ENCODE measurements at places on chromosomes 4 and X.
A peak's percentile ranks its signal among the peaks of the same experiment; 100 is the strongest.

GRCh38 chr4:107037199-107037584 is 1.1 kb upstream of the DKK2 start:
- DNase-seq = peak; percentile 38

DNA sequence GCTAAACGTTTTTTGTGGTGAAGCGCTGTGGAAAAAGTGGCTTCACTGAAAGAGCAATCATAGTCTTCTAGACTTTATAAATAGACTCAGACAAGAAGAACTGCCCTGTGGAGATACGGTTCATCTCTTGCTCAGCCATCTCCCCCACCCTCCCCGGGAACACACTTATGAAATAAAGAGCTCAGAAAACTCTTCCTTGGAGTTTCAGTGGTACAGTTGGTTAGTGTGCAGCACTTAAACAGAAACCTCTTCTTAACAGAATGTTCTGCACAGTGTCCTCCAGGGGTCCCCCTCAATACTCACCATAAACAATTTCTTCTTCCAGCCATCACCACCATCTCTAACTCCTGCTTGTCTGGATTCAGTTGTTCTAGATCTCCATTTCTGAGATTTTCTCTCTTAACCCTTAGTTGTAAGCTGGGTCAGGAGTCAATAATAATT is 313.0 kb downstream of the ARHGAP10 start:
- no peak for DNase-seq

GRCh38 chr4:145045180-145045579 is 52.8 kb downstream of the ANAPC10 start:
- no peak for DNase-seq

GRCh38 chrX:111133389-111133788 is 37.4 kb downstream of the PAK3 start:
- DNase-seq = no peak

GRCh38 chr4:184439856-184440594 is 34.3 kb downstream of the IRF2 start:
- no peak for DNase-seq

- no peak for DNase-seq
These were observed 364.0 kb downstream of the TMA16 start for GRCh38 chr4:163858515-163858914.

- DNase-seq = no peak
These were observed 895.5 kb upstream of the EPHA5 start for GRCh38 chr4:66565801-66566200.

DNA sequence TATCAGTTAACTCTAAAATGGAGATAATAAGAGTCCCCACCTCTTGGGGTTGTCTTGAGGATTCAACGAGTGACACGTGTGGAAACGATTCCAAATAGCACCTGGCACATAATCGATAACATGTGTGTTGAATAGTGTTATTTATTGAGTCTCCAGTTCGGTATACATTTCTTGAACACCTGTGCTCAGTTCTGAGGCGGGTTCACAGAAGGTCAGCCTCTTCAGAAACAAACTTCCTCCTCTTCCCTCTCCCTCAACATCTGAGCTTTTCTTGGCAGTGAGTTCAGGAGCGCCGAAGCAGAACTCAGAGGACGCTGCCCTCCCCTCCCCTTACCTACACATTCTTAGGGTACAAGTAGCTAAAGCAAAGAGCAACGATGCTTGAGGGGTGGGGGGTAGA is 934 bp downstream of the PDHA1 start:
- DNase-seq = no peak

- DNase-seq = no peak
These were observed 8.2 kb upstream of the PPP2R2C start for GRCh38 chr4:6480534-6481088.

DNA sequence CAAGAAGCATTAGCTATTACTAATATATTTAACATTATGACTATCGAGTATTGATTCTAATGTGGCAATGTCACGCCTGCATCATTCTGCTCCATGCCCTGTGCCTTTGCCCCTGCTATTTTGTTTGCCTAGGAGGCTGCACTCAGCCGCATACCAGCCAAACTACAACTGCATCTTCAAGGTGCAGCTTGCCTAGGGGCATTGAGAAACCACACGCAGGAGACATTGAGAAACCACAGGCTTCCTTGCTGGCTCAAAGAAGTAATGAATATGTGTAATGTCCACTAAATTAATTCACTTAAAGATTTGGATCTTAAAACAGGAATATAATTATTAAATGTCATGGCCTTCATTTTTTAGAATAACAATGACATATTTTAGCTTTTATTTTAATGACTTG is 683.6 kb upstream of the TENM3 start:
- no peak for DNase-seq

- no peak for DNase-seq
These were observed 44.1 kb downstream of the DTHD1 start for GRCh38 chr4:36325499-36325898.

GRCh38 chr4:15376145-15376544 is 51.7 kb upstream of the C1QTNF7 start:
- no peak for DNase-seq

DNA sequence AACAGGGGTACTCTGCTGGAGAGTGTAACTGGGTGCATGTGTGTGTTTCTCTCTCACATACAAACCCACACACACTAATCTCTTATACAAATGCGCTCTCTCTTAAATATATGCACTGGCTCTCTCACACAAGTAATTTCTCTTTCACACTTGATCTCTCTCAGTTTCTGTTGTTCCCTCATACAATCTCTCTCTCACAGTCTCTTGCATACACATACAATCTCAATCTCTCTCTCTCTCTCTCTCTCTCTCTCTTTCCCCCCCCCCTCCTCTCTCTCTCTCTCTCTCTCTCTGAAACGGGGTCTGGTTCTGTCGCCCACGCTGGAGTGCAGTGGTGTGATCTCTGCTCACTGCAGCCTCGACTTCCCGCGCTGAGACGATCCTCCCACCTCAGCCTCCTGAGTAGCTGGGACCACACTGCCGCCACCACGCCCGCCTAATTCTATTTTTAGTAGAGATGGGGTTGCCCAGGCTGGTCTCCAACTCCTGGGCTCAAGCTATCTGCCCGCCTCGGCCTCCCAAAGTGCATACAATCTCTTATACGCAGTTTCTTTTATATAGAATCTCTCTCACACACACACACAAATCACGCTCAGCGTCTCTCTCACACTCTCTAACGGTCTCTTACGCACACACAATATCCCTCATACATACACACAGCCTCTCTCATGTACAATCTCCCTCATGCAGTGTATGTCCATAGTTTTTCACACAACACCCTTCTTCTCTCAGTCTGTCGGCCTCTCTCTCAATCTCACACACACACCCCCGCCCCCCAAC is 518 bp upstream of the FAM241A start:
- no peak for DNase-seq

- no peak for DNase-seq
These were observed 231.0 kb upstream of the PCDH10 start for GRCh38 chr4:132918096-132918495.

- no peak for DNase-seq
These were observed 39.2 kb upstream of the ARHGAP6 start for GRCh38 chrX:11704725-11705495.

DNA sequence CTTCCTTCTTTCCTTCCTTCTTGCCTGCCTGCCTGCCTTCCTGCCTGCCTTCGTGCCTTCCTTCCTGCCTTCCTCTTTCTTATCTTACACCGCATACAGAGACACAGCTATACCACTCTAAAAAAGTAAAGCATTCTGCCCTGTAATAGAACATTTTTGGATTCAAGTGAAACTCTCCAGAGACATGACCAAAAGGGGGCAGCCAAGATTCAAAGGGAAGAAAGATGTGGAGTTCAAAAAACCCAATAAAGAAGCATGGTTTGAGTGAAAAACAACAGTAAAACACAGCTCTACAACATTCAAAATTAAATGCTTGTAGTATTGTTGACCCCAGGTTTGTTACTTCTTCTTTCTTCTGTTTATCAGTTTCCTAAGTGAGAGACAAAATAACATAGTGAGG is 914.9 kb upstream of the PCDH7 start:
- DNase-seq = no peak

DNA sequence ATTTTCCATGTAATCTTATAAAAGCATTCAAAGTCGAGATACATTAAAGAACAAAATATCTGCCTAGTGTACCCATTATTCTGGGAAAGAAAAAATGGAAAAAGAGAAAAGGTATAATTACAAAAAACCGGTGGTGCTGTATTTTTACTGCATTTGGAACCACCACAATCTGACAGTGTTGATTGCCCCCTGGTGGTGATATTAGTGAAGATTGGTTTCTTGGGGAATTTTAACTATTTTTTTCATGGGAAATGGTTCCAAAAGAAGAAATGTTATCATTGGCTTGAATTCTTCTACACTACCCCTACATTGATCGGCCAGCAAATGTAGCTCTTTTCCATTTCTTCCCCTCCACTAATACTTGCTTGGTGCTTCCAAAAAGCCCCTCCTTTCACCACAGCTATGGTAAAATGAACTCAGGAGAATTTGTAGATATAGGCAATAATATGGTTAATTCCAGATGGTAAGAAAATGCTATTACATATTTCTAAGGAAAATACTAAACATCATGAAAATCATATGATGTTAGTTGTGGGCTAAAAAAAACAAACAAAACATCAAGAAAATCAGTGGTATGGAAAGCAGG is 50.0 kb downstream of the COX18 start:
- peak; percentile 7 for DNase-seq

- DNase-seq = no peak
These were observed 38.9 kb downstream of the PDHA1 start for GRCh38 chrX:19382555-19383145.

DNA sequence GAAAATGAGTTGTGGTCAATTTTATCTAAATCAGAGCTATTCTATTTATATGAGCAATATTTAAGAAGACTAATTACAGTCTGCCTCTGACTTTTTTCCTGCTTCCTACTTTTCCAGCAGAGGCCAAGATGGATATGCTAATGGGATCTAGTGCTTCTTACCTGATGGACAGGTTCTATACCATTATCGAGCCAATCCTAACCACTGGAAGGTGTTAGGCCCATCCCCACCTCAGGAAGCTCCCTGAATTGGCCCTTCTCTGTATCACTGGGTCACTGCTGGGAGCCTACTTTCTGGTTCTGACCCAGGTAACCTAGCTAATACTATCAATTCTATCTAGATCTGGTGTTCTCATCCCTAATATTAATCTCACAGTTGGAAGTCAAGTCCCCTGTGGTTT is 577 bp upstream of the YIPF7 start:
- DNase-seq = no peak

DNA sequence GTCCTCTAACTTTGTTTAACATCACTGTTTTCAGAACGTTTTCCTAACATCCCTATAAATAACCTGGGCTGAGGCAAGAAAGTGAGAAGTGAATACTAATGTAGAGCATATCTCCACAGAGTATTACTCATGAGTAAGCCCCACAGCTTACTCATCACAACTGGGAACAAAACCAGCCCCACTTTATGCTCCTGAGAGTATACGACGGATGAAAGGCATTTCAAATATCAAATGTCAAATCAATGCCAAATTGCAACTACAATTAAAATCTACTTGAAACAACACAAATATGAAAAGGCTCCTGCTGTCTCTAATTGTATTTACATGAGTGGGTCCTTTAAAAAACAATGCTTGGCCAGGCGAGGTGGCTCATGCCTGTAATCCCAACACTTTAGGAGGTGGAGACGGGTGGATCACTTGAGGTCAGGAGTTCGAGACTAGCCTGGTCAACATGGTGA is 41.2 kb downstream of the SH3RF1 start:
- DNase-seq = peak; percentile 54

- DNase-seq = no peak
These were observed 12.7 kb upstream of the SPIN4 start for GRCh38 chrX:63363788-63364187.

DNA sequence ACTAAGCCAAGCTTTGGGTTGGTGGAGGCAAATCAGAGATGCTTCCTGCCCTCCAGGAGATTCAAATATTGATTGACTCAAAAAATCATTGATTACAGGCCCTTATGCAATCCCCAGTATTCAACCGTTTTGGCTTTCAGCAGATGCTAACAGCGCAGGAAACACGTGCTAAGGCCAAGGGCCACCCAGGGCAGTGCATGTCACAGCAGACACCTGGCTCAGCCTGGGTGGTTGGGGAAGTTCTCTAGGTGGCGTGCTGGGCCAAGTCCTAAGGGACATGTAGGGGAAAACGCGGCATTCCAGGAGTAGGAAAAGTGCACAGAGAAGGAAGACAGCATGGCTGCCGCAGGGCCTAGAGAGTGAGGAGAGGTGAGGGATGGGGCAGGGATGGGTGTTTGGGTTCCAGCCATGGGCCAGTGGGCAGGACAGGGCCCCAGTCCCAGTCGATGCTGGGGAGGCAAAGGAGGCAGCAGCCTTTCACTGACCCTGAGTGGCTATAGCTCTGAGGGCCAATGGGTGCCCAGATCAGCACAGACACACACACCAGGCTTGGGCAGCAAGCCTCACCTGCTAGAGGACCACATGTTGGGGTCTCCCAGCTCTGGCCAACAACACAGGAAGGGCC is 239.1 kb downstream of the EVC2 start:
- DNase-seq = no peak

GRCh38 chrX:39477762-39478120 is 620.0 kb downstream of the BCOR start:
- no peak for DNase-seq

DNA sequence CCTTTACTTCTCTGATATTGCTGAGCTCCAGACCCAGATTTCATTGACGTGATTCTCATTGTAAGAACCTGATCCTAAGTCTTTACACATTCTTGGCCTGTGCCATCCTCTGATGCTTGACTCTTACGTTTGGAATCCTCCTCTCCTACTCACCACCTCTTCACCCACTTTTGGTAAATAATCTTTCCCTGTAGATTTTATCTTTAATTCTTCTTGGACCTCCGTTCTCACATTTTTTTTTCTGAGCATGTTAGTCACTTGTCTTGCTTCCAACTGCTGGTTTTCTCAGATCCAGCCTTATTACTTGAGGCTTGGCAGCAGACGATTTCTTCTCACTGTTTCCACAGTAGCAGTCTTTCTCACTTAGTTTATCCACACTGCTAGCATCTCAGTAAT is 12.4 kb upstream of the SH3RF1 start:
- DNase-seq = no peak

GRCh38 chr4:64940698-64941097 is 531.4 kb upstream of the TECRL start:
- no peak for DNase-seq

DNA sequence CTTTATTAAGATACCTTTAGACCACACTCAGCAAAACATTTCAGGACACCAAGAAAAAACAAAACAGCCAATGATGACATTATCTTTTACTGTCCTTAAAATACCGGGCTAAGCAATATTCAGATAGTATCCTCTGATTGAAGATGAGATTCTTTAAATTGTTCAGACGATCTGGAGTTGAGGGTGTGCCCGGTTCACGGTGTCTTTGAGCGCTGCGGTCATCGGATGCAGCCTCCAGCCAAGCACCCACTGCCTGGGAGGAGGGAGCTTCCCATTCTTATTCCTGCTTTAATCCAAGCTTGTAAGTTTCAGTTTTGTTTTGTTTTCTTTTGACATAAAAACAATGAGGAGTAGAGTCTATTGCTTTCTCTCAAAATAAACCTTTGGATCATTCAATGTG is 14.1 kb downstream of the FAM149A start:
- DNase-seq = no peak

All from NCI-H1105 treated with DMSO at 0.1 percent for 48 hours (cell line).